Stimulated activated CD8-positive, alpha-beta memory T cell treated with anti-CD3 and anti-CD28 coated beads, Interleukin-15, amount 100 ng/mL, for 1 hour (primary cell): ENCODE measurements at places on chromosomes 3 and 15.

GRCh38 chr3:96814651-96815567, 515 bp downstream of the EPHA6 start:
- no peak for DNase-seq

GRCh38 chr15:82812994-82813393, 3.6 kb downstream of the WHAMM start:
- DNase-seq = no peak

DNA sequence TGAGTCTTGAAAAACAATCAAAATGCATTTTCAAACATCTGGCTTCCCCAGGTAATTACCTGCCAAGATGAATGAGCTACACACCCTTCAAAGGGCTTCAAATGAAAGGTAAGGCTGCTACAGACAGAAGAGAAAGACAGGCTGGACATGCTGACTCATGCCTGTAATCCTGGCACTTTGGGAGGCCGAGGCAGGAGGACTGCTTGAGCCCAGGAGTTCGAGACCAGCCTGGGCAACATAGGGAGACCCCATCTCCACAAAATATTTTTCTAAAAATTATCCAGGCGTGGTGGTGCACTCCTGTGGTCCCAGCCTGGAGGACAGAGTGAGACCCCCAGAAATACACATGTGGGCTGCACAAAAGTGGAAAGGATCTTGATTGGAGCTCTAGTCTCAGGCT, 14.5 kb upstream of the ZFYVE19 start:
- no peak for DNase-seq

DNA sequence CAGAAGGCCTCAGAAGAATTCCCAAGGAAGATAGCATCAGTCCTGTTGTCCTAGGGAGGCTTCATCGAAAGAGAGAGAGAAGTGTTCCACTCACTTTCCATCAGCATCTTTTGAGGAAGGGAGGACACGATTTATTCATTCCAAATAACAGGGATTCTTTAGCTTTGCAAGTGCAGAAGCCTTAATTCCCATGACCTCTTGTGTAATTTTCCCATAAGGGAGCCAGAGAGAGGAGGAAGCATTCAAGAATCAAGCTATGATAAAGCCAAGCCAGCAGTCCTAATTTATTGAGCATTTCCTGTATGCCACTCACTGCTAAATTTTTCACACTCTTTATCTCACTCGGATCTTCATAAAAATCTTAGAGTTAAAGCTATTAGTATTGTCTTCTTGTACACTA, 169.7 kb upstream of the MITF start:
- no peak for DNase-seq

GRCh38 chr3:50985893-50986292, 311.2 kb downstream of the DOCK3 start:
- DNase-seq = no peak

GRCh38 chr3:172517859-172518466, 5.3 kb downstream of the TNFSF10 start:
- DNase-seq = no peak

DNA sequence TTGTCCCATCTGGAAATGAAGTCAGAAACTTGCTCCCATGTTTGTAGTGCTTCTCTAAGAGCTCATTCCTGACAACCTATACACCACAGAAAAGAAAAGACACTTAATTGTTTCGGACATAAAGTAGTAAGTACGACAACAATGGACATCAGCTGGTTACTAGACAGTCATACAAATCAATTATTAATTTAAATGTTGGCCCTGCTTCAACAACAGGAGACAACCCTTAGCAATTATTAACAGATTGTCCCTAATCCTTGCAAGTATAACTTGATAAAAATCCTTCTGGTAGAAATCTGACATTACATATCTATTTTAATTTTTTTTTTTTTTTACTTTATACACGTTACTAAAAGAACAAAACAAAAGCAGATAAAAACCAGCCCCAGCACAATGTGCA, 29.8 kb downstream of the ERICH6 start:
- no peak for DNase-seq

DNA sequence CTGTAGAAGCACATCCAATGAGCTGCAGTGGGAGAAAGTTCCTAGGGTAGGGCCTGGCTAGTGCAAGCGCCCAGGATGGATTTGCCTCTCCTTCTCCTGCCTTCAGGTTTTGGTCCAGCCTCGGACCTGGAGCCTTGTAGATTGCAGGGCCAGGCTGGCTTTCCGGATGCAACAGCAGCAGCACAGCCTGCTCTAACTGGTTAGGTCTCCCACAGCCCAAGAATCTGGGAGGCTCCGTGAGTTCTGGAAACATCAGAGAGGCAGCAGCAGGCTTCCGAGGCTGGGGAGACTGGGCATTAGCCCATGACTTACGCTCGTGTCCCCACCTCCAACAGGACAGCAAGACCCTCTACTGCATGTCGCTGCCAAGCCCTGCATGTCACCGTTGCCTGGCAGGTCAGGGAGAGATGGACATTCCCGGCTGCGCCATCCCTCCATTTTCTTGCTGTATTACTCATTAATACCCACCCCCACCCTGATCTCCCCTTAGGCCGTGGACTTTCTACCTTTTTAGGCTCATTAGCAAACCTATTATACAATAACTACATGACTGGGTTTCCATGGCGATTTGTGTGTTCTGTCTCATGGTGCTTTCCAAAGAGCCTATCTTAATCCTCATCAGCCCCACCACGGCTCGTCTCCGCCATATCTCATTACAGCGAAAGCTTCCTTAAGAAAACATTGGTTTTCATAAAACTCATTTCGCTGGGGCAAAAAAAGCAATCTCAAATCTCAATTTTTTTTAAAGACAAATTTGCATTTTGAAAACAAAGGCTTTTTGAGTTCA, 40.9 kb upstream of the RGMA start:
- no peak for DNase-seq

GRCh38 chr15:75713338-75713895, 769 bp upstream of the CSPG4 start:
- no peak for DNase-seq

DNA sequence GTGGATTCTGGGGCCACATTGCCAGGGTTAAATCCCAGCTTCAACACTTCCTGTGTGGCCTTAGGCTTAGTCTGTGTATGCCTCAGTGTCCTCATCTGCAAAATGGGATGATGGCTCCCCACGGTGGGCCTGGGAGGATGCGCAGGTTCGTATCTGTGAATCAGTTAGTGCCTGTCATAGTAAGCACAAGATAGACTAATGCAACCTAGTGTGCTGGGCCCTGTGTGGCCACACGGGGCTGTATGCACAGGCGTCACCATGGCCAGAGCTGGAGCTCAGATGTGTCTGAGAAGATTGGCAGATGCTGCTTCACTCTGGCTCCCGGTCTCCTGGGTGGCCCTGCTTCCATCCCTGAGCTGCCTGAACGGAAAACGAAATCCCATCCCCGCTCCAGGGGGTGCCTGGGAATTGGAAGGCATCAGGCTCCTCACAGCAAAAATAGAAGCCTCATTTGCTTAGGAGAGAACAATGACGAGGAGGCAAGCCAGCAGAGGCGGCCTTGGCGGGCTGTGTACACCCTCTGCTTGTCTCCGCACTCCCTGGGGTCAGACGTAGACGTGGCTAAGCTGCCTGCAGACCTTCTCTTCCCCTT, 103.6 kb downstream of the APBA2 start:
- DNase-seq = no peak

DNA sequence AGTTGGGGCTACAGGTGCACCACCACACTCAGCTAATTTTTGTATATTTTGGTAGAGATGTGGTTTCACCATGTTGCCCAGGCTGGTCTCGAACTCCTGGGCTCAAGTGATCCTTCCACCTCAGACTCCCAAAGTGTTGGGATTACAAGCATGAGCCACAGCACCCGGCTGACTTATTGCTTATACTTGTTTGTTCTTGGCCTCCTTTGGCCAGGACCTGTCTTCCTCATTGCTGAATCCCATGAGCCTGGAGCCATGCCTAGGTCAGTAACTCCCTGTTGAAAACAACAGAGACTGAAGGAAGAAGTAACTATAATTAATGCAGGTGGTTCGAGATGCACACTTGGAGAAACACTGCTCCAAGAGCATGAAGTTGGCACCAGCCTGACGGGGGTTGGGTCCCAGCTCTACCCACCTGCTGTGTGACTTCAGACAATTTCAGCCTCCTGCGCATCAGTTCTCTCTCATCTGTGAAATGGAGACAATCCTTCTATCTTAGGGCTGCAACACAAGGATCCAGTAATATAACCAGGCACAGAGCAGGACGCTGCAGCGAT, 38.9 kb downstream of the CPN2 start:
- DNase-seq = no peak

- no peak for DNase-seq
These were observed 13.7 kb upstream of the U2SURP start for GRCh38 chr3:142987707-142988106.

GRCh38 chr3:149080011-149080698, 6.2 kb downstream of the HLTF start:
- no peak for DNase-seq

DNA sequence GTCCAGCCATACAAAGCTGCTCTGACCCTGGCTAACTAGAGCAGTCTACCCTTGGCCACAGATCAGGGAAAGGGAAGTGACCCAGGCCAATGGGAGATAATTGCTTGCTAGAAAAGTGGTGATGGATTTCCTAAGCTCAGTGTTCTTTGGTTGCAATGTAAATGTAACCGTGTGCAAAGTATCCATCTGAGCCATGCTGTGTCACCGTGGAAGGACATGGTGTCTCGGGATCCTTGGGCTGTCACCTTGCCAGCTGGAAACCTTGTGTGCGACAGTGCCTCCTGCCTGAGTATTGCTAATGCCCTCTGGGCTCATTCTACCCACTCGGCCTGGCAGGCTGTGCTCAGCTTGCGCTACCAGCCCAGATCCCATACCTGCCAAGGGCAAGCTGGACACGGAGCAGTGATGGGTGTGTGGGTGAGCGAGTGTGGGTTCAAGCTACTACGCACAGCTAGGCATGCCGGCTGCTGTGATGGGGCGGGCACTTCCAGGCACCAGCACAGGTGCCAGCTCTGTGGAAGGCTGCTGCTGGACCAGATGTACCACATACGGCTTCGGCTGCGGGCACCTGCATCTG, 10.7 kb upstream of the SIAH2 start:
- no peak for DNase-seq

DNA sequence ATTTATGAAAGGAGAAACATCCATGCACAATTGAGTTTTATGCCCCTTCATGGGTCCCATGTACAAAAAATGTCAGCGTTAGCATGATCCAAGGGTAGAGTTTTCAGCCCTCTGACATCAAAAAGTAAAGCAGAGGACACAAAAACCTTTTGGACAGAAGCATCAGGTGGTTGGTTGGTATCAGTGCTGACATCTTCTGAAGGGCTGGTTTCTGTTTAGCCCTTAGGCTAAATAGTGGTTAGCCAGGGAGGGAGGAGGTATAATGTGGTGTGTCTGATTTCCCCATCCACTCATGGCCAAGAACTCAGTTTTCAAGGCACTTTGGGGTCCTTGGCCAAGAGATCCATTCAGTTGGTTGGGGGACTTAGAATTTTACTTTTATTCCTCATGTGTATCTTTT, 16.5 kb downstream of the CCDC66 start:
- DNase-seq = no peak

- DNase-seq = no peak
These were observed 150.0 kb upstream of the CHL1 start for GRCh38 chr3:46576-46975.

DNA sequence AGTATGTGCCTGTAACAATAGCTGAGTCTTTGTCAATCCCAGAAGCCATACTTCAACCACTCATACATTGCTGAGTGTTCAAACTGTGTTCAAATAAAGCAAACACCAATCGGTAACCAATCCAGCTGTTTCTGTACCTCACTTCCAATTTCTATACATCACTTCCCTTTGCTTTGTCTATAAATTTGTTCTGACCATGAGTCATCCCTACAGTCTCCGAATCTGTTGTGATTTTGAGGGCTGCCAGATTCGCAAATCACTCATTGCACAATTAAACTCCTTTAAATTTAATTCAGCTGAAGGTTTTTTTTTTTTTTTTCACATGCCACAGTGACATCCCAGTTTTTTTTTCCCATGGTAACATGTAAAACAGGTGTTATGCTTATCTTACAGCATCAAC, 870.3 kb downstream of the NAALADL2 start:
- DNase-seq = no peak

- no peak for DNase-seq
These were observed 724.9 kb downstream of the NSUN3 start for GRCh38 chr3:94787734-94788270.

GRCh38 chr3:115525731-115526130, 97.6 kb upstream of the GAP43 start:
- no peak for DNase-seq
